Trophoblast cell (in vitro differentiated cells and primary cell): ENCODE measurements at places on chromosomes 2 and 18.

GRCh38 chr2:235765181-235765820 is 271.5 kb downstream of the AGAP1 start:
- no peak overlapping the region for H3K4me3 ChIP-seq
- H3K4me1 ChIP-seq, result no peaks in the 10 kb centered on the region
- DNase-seq, result peak; percentile 27
- no peaks in the 10 kb centered on the region for H3K27me3 ChIP-seq
- H3K36me3 ChIP-seq, result peaks cover 5% of the 10 kb centered on the region

GRCh38 chr2:37005118-37005868 is 39.0 kb upstream of the STRN start:
- no peak overlapping the region for H3K27ac ChIP-seq
- no peaks in the 10 kb centered on the region for H3K4me1 ChIP-seq
- H3K4me3 ChIP-seq, result no peak overlapping the region
- H3K36me3 ChIP-seq, result peaks cover 5% of the 10 kb centered on the region

DNA sequence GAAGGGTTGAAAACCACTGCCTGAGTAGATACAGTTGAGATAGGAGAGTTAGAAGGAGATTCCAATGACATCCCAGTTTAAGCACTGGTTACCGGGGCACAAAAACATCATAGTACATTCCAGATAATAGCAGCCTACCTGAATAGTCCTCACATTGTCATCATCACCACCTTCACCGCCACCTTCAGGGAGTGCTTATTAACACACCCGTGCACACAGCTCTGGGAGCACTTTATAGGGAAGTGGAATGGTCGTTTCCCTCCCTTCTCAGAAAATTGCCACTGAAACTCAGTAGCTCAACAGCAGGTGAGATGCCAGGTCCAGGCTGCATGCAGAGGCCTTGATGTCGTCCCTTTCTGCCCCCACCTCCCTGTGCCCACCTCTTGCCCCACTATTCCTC is 8.2 kb downstream of the SERPINB7 start:
- no peak overlapping the region for H3K4me3 ChIP-seq
- peak; percentile 68 for DNase-seq
- no peaks in the 10 kb centered on the region for H3K36me3 ChIP-seq

- no peak for DNase-seq
- no peak overlapping the region for H3K27ac ChIP-seq
- no peaks in the 10 kb centered on the region for H3K36me3 ChIP-seq
- H3K4me1 ChIP-seq, result no peaks in the 10 kb centered on the region
These were observed 614.0 kb downstream of the SLC4A3 start for GRCh38 chr2:220241423-220241822.

GRCh38 chr18:25467226-25467987 is 115.4 kb upstream of the ZNF521 start:
- H3K27ac ChIP-seq, result no peak overlapping the region
- no peaks in the 10 kb centered on the region for H3K27me3 ChIP-seq
- DNase-seq, result no peak

GRCh38 chr2:207257251-207258250 is 91.8 kb upstream of the KLF7 start:
- peaks cover 13% of the 10 kb centered on the region for H3K4me1 ChIP-seq
- H3K27ac ChIP-seq, result no peak overlapping the region
- no peak overlapping the region for H3K4me3 ChIP-seq
- no peaks in the 10 kb centered on the region for H3K36me3 ChIP-seq
- no peaks in the 10 kb centered on the region for H3K27me3 ChIP-seq
- DNase-seq, result no peak

DNA sequence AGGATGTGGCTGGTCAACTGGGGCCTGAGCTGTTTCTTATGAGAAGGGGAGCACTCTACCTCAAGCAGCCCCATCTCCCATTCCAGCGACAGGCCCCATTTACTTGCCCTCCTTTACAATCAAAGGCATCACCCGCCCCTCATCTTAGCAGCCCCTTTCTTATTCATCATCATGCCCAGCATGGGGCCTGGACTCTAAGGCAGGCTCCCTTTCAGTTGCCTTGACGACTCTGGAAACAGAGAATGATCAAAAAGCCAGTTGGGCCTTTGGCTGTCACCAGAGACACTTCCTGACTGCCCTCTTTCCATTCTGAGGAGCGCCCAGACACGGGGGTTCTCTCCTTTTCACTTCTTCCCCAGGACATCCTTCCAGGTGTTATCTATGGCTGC is 11.2 kb downstream of the CELF4 start:
- no peaks in the 10 kb centered on the region for H3K27me3 ChIP-seq
- H3K4me1 ChIP-seq, result no peaks in the 10 kb centered on the region
- no peak overlapping the region for H3K4me3 ChIP-seq

GRCh38 chr2:122414902-122415301 is 659.5 kb downstream of the TSN start:
- no peak overlapping the region for H3K27ac ChIP-seq
- no peak for DNase-seq
- no peaks in the 10 kb centered on the region for H3K4me1 ChIP-seq
- H3K36me3 ChIP-seq, result no peaks in the 10 kb centered on the region
- H3K27me3 ChIP-seq, result no peaks in the 10 kb centered on the region

- H3K36me3 ChIP-seq, result no peaks in the 10 kb centered on the region
- DNase-seq, result peak; percentile 30
- H3K4me1 ChIP-seq, result no peaks in the 10 kb centered on the region
- no peaks in the 10 kb centered on the region for H3K27me3 ChIP-seq
These were observed 164.5 kb downstream of the XIRP2 start for GRCh38 chr2:167052825-167053224.

GRCh38 chr2:120995152-120995551 is 259.5 kb downstream of the GLI2 start:
- H3K4me1 ChIP-seq, result no peaks in the 10 kb centered on the region
- H3K4me3 ChIP-seq, result no peak overlapping the region
- no peak overlapping the region for H3K27ac ChIP-seq
- peaks cover 6% of the 10 kb centered on the region for H3K36me3 ChIP-seq
- H3K27me3 ChIP-seq, result no peaks in the 10 kb centered on the region
- no peak for DNase-seq

DNA sequence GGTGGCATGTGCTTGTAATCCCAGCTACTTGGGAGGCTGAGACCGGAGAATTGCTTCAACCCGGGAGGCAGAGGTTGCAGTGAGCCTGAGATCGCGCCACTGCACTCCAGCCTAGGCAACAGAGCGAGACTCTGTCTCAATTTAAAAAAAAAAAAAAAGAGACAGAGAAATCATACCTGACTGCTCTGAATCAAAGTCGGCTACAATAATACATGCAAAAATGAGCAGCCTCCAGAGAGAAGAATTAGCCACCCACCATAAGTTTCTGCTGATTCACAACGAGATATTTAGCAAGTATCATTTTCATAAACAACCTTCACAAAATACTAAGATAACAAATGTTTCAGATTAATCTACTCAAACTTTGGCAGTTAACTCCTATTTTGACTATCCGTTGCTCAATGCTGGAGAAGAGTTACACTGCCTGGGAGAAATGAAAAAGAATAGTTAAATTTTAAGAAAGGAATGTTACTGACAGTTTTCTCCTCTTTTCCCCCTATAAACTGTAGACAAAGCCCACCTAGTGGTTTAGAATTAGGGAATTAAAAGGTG is 1.5 kb downstream of the OSBPL1A start:
- no peak for DNase-seq
- no peaks in the 10 kb centered on the region for H3K36me3 ChIP-seq
- no peaks in the 10 kb centered on the region for H3K27me3 ChIP-seq

GRCh38 chr2:164840458-164840929 is 1.1 kb downstream of the COBLL1 start:
- H3K27ac ChIP-seq, result peak overlapping the region; percentile 96
- no peaks in the 10 kb centered on the region for H3K4me1 ChIP-seq
- H3K36me3 ChIP-seq, result no peaks in the 10 kb centered on the region

- DNase-seq, result peak; percentile 51
- H3K36me3 ChIP-seq, result no peaks in the 10 kb centered on the region
- no peak overlapping the region for H3K4me3 ChIP-seq
- no peaks in the 10 kb centered on the region for H3K27me3 ChIP-seq
- H3K4me1 ChIP-seq, result peaks cover under 1% of the 10 kb centered on the region
These were observed 95.6 kb downstream of the LAMA3 start for GRCh38 chr18:23784832-23785245.

DNA sequence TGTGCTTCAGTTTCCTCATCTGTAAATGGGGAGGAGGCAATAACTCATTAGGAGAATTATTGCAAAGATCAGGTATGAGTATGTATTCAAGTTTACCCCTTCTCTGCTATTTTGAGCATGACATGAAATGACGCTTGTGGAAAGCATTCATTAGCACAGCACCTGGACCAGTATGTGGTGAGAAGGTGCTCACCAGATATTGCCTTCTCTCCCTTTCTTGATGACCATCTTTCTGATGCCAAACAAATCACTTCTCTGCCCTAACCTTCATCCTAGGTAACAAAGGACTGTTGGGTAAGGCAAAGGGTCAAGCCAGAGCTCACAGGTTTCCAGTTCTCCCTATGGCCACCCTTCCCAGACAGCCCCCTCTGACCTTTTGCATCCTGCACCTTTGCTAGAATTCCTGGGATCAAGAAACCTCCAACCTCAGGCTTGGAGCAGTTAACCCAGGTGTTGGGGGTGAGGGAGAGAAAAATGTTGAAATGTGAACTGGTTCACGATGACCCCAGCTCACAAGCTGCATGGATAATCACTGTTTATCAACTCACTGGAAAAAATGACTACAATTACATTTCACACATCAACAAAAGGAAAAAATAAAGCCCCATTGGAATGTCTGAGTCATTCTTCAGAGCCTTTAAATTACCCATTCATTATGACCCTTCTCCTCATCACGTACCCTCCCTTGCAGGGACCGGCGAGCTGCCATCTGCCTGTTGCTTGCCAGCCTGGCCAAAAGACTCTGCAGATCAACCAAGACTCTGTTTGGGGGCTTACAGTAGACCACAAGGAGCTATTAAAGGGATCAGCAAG is 41.6 kb downstream of the LBH start:
- H3K27ac ChIP-seq, result no peak overlapping the region
- H3K36me3 ChIP-seq, result no peaks in the 10 kb centered on the region
- H3K4me3 ChIP-seq, result no peak overlapping the region
- peaks cover 9% of the 10 kb centered on the region for H3K4me1 ChIP-seq
- DNase-seq, result peak; percentile 33

- H3K27ac ChIP-seq, result no peak overlapping the region
- no peaks in the 10 kb centered on the region for H3K36me3 ChIP-seq
- no peak for DNase-seq
- H3K4me3 ChIP-seq, result no peak overlapping the region
- H3K27me3 ChIP-seq, result no peaks in the 10 kb centered on the region
- H3K4me1 ChIP-seq, result no peaks in the 10 kb centered on the region
These were observed 14.4 kb upstream of the PSMA8 start for GRCh38 chr18:26119246-26119645.

GRCh38 chr2:112004253-112004645 is 50.8 kb upstream of the TMEM87B start:
- H3K27me3 ChIP-seq, result no peaks in the 10 kb centered on the region
- no peak overlapping the region for H3K27ac ChIP-seq
- DNase-seq, result no peak
- peaks cover 2% of the 10 kb centered on the region for H3K36me3 ChIP-seq
- H3K4me3 ChIP-seq, result no peak overlapping the region

DNA sequence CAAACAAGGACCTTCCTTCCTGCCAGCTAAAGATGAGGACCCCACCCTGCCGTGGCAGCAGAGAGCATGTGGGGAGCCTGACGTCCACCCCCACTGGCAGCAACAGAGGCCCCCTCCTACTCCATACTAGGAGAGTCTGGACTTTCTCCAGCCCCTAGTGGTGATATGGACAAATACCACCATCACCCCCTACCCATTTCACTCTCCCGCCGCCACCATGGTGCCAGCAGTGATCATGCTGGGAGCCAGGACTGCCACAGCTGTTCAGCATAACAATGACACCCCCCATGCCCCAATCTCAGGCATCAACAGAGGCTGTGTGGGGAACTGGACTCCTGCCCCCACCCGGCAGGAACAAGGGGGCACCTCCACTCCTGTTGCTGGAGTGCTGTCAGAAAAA is 42.7 kb upstream of the ATP9B start:
- H3K4me3 ChIP-seq, result no peak overlapping the region
- no peaks in the 10 kb centered on the region for H3K36me3 ChIP-seq
- no peak overlapping the region for H3K27ac ChIP-seq
- no peak for DNase-seq
- H3K27me3 ChIP-seq, result no peaks in the 10 kb centered on the region

- no peaks in the 10 kb centered on the region for H3K4me1 ChIP-seq
- no peaks in the 10 kb centered on the region for H3K27me3 ChIP-seq
- no peaks in the 10 kb centered on the region for H3K36me3 ChIP-seq
- DNase-seq, result peak; percentile 47
These were observed 90.3 kb downstream of the OLA1 start for GRCh38 chr2:174158003-174158402.
